ENCODE measurements at places on chromosomes 16 and 17. TPM values are rescaled to one million over a fixed set of nuclear protein-coding genes. Genes with fewer than 3 reads are reported as not detected.
A peak's percentile ranks its signal among the peaks of the same experiment; 100 is the strongest.

DNA sequence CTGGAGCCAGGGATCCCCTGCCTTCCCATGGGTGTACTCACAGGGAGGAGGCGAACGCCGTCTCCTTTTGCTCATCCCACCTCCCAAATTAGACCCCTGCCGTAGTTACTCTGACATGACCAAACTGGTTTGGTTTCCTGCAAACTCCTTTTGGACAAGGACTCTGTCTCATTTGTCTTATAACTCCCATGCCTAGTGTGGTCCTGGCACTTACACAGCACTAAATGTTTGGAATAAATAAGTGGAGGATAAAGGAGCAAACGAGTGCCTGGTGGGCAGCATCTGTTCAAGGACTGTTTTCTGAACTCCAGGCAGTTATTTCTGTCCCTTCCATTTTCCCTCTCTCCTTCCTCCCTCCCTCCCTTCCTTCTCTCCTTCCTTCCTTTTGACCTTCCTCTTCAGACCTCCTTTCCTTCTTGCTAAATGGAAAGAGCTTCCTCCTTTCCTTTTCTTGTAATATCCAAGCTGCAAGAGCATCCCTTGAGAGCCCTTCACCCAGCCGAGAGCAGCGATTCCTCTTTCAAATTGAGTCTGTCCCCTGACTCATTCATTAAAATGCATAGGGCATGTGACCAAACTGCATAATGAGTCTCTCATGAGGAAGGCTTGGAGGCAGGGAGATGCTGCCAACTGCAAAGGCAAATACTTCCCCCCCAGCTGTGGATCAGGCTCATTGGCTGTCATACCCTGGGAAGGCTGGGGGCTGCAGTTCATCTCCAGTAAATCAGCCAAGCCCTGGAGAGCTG is 36.8 kb downstream of the CHD9 start:
- peak; percentile 97 for DNase-seq

DNA sequence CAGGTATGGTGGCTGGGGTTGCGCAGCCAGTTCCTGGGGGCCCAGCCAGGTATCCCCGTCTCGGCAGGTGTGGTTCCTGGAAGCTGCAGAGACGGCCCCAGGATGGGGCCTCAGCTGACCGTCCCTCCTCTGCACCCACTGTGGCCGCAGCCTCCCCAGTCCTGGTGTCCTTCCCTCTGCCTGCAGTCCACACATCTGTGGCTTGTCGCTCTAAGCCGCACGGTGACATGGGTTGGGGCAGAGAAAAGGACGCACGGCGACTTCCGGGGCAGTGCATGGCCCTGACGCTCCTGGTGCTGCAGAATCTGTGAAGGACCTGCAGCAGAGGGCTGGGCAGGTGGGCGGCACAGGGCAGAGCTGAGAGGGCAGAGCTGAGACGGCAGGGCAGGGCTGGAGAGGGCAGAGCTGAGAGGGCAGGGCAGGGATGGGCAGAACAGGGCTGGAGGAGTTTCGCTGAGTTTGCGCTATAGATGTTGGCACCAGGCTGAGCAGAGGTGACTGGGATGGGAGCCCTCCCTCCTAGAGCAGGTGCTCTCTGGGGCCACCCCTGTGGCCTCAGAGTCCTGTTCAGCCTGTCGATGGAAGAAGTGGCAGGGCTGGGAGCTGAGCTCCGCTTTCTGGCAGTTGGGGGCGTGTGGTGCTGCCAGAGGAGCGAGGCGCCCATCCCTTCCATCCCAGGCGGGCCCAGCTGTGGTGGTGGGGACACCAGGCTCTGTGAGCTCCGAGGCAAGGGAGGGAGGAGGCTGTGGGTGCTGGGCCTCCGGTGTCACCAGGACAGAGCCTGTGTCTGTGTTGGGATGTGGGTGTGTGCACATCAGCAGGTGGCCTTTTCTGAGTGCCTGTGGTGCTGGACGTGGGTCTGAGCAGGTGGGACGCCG is 23.0 kb downstream of the TSC2 start:
- DNase-seq: no peak

SRP68 gene
- 87.6 TPM for polyA plus RNA-seq

- DNase-seq: peak; percentile 37
These were observed 58.2 kb upstream of the RPH3AL start for GRCh38 chr17:410543-411401.

GRCh38 chr17:1792495-1793446 is 30.9 kb downstream of the SERPINF1 start:
- DNase-seq: no peak

ENPP7 gene
- polyA plus RNA-seq: 8.3 TPM

MT1F gene
- polyA plus RNA-seq: 1.4 TPM

PRAC1 gene
- polyA plus RNA-seq: not detected
